HCT116 (cell line): ENCODE measurements at places on chromosomes 7 and 10.
A peak's percentile ranks its signal among the peaks of the same experiment; 100 is the strongest.

DNA sequence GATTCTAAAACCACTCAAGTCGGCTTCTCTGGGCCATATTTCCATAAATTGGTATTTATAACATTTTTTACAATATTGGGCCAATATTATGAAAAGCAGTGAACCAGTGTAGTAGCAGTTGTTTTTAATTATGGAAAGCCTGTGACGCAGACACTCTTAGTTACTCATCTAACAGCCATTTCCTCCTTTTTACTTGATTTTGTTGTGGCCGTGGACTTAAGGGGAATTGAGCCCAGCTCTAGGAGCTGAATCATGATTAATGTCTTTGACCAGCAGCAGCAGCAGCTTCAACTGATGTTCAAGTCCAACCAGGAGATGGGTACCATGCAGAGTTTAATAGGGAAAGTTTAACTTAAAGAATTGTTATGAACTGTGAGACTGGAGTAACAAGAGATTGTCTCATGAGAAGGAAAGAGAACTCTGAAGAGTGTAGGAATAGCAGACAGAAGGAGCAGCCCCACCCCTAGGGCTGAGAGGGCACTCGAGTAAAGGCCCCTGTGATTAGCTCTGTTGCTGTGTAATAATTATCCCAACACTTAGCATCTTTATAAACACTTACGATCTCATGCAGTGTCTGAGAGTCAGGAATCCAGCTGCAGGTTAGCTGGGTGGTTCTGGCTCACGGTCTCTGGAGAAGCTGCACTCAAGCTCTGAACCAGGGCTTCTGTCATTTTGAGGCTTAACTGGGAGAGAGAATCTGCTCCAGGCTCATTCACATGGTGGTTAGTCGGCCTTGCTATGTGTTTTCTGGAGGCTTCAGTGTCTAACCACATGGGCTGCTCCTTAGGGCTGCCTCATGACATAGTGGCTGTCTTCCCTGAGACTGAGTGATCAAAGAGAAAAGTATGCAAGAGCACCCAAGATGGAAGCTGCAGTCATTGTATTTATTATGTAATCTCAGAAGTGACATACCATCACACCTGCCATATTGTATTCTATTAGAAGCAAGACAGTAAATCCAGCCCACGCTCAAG is 4.6 kb downstream of the LANCL2 start:
- DNase-seq: no peak

DNA sequence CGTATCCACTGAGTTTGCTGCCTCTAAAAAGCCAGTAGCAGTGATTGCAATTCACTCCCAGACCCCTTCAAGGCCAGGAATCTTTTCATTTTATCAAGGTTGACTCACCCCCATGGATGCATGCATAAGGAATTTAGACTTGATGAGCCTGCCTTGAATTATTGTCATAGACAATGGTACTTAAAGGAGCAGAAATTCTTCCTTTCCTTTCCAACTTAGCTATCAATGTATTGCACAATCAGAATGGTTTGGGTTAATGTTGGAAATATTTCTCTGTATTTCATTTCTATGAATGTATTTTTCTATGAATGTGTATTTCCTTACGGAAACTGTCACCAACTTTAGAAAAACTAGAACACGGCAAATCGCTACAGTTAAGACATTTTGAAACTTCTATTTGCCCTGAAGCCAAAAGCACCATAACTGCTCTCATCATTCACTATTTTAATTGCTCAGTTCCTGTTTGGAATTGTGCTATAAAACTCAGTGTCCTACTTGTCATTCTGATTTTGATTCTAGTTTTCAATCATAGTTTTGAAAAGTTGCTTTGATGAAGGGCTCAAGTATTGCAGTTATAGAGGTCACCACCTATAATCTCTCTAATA is 355.7 kb upstream of the AKR1E2 start:
- DNase-seq: no peak

GRCh38 chr7:45178241-45179225 is 20.9 kb downstream of the RAMP3 start:
- peak; percentile 7 for DNase-seq

GRCh38 chr10:58322072-58322834 is 12.6 kb upstream of the UBE2D1 start:
- DNase-seq: no peak

- DNase-seq: no peak
Measured at GRCh38 chr10:58201704-58202103, 66.0 kb downstream of the IPMK start.

DNA sequence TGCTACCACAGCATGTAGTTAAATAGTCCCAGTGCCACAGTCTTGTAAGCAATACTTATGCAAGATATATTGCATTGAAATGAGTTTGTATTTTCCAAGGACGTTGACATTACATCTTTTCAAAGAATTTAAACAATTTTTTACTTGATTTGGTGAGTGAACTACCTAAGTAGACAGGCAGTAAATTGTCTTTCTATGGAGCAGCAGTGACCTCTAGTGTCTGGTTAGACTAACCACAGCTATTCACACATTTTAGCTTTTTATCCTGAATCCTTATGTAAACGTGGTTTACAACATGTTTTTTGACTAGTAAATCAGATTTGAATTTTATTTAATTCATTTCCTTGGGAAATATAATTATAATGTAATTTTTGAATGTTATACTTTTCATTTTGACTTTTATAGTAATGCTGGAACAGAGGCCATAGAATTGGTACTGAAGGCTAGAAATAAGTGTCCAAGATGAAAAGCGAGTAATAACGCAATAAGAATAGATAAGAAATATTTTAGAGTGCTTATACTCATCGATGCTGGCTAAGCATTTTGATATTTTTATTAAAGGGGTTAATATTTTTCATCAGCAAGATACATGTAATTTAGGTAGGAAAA is 5.6 kb downstream of the LRRTM3 start:
- peak; percentile 55 for DNase-seq

DNA sequence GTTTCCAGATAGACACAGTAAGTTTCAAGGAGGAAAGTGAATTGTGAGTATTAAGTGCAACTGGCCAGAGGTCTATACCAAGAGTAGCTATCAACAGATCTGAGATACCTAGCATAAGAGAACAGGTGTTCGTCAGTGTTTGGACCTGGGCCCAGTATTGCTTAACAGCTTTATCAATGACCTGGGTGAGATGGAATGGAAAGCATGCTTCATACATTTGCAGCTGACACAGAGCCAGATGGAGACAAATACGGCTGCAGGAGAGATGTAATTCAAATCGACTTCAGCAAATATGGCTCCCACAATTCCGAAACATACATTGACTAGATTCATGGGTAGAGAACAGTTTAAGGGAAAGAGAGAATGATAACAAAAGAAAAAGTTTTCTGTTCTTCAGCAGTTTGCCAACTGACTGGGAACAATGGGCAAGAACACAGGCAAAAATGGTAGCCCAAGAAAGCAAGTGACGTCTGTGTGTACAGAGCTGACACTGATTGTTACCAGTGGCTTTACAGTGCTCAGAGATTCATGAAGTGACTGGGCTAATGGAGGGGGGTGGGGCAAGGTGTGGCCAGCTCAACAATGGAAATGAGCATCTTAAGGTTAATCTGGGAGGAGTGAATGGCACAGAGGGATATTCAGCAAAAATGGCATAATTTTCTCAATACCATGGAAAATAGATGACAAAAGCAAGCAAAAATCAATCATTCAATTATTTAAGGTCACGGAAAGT is 28.0 kb upstream of the COBL start:
- DNase-seq: no peak

GRCh38 chr7:91945476-91945875 is 4.8 kb downstream of the AKAP9 start:
- no peak for DNase-seq

DNA sequence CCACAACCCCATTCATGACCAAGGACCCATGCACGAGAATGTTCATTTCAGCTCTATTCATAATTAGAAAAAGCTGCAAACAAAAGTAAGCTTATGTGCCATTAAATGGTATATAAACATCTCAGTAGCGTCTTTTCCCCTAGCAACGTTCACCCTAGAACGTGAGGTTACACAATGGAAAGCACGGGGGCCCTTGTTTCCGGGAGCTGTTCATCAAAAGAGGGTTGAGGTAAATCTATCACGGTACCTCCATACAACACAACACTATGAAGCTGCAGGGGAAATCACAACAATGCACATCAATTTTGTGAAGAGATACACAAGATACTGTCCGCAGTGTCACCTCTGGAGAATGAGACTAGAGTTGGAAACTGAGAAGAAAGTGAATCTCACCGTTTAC is 80.9 kb upstream of the DDC start:
- DNase-seq: no peak

DNA sequence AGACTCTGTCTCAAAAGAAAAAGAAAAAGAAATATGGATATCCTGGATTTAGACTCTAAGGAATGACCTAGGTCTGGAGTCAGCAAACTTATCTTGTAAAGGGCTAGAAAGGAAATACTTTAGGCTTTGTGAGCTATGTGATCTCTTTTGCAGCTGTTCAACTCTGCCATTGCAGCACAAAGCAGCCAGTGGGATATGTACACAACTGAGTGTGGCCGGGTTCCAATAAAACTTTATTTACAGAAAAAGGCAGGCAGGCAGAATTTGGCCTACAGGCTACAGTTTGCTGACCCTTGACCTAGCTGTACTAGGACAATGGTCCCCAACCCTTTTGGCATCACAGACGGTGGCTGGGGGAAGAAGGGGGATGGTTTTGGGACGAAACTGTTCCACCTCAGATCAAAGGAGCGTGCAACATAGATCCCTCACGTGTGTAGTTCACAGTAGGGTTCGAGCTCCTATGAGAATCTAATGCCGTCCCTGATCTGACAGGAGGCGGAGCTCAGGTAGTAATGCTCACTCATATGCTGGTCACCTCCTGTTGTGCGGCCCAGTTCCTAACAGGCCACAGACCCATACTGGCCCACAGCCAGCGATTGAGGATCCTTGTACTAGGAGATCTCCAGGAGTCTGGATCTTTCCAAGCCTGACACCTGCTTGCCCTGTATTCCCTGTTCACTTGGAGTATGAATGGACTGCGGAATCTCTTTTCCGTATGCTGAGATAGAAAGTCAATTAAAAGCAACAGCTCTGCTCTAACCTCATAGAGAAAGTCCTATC is 63.0 kb downstream of the CUL1 start:
- DNase-seq: no peak

GRCh38 chr7:116834815-116835504 is 27.4 kb upstream of the CAPZA2 start:
- DNase-seq: no peak

GRCh38 chr7:6258440-6259182 is 13.8 kb downstream of the CYTH3 start:
- DNase-seq: no peak

- DNase-seq: no peak
Measured at GRCh38 chr7:94386416-94386815, 8.3 kb upstream of the COL1A2 start.

- DNase-seq: no peak
Measured at GRCh38 chr7:82443036-82443546, 486 bp downstream of the CACNA2D1 start.

- DNase-seq: no peak
Measured at GRCh38 chr10:50382576-50383023, 131.3 kb upstream of the ASAH2 start.

DNA sequence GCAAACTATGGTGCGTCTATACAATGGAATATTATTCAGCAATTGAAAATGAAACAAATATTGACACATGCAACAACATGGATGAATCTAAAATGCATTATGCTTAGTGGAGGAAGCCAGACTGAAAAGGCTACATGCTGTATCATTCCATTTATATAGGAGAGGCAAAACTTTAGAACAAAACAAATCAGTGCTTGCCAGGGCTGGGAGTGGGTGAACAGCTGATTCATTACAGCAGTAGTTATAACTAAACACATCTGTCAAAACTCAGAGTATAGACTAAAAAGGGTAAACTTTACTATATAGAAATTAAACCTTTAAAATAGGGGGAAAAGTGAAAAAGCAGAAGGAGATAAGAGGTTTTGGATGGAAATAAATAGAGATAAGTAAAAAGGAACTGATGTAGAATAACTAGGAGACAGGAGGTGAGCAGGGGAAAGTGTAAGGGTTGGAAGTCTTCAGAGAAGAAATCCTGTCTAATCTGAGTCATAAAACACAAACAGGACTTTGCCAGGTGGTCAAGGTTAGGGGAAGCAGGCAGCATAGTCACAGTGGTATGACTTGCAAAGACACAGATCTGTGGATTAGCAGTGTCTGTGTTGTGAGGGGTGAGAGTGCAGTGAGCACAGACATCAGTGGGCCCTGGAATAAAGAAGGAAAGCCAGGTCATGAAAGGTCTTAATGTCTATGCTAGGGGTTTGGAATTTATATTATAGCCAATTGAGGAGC is 349.8 kb downstream of the PHTF2 start:
- no peak for DNase-seq

- no peak for DNase-seq
Measured at GRCh38 chr7:97390052-97390451, 272.6 kb downstream of the SDHAF3 start.

DNA sequence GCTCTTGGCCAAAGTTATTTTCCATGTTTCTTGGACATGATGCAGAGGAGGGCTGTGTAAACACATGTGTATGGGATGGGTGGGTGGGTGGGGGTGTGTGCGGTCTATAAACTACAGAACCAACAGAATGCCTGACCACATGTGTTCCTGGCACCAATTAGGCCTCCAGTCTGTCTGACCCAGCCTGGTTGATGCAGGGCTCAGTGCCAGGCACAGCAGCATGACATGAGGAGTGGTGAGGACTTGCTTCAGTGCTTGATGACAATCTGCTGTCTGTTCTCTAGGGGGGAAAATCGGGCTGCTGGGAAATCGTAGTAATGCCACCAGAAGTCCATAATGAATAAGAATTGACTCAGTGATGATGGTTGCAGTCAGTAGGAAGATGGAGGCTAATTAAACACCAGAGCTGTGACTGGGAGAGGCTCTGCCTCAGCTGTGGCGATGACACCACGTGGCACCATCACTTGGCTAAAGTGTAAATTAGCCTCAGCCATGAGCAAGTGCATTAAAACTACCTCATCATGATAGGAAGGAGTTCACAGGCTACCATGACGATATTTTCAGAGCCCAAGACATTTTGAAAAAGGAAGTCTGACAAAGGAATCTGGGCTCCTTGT is 260.1 kb upstream of the PODXL start:
- DNase-seq: no peak

- DNase-seq: no peak
Measured at GRCh38 chr10:127227663-127228062, 31.3 kb upstream of the INSYN2A start.

- DNase-seq: no peak
Measured at GRCh38 chr10:119441151-119441821, 101.2 kb downstream of the RGS10 start.

DNA sequence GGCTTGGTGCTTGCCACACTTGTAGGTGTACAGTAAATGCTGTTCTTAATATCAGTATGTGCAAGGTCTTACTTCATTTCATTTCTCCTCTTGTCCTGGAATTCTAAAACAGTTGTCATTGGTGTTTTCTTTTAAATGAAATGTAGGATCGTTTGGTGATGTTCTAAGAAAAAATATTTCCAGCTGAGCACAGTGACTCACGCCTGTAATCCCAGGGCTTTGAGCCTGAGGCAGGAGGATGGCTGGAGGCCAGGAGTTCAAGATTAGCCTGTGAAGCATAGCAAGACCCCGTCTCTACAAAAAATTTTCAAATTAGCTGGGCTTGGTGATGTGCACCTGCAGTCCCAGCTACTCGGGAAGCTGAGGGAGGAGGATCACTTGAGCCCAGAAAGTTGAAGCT is 32.6 kb upstream of the ELN start:
- no peak for DNase-seq
